MV-4-11 (cell line): ENCODE measurements at places on chromosomes 12 and 14.

GRCh38 chr12:51869496-51869865, 18.4 kb upstream of the ANKRD33 start:
- no peak for DNase-seq

GRCh38 chr14:63443361-63443760, 99.8 kb downstream of the PPP2R5E start:
- DNase-seq = no peak

- DNase-seq = no peak
These were observed 11.1 kb upstream of the METTL17 start for GRCh38 chr14:20978687-20979086.

DNA sequence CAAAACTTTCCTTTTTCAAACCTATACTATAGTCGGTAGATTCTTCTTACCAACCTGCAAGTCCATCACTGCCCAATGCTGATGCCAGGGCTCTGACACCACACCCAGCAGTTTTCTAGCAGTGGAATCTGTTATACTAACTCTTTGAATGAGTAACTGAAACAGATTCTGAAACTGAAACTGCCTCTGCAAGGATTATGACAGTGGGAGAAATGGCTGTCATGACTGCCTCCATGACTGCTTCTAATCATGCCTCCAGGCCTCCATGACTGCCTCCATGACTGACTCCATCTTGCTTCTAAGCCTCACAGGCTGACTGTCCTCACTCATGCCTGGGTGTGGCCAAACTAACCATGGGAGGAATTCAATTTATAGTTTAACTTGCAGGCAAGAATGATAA, 29.4 kb upstream of the OXA1L start:
- peak; percentile 48 for DNase-seq

DNA sequence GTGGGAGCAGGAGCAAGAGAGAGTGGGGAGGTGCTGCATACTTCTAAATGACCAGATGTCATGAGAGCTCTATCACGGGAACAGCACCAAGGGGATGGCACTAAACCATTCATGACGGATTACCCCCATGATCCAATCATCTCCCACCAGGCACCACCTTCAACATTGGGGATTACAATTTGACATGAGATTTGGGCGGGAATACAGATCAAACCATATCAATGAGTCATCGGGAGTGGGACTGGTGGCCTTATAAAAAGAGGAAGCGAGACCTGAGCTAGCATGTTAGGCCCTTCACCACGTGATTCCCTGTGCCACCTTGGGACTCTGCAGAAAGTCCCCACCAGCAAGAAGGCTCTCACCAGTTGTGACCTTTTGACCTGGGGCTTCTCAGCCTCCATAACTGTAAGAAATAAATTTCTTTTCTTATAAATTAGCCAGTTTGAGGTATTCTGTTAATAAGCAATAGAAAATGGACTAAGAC, 28.7 kb downstream of the COX8C start:
- DNase-seq = peak; percentile 97

GRCh38 chr12:43273467-43273866, 278.5 kb downstream of the ADAMTS20 start:
- no peak for DNase-seq

DNA sequence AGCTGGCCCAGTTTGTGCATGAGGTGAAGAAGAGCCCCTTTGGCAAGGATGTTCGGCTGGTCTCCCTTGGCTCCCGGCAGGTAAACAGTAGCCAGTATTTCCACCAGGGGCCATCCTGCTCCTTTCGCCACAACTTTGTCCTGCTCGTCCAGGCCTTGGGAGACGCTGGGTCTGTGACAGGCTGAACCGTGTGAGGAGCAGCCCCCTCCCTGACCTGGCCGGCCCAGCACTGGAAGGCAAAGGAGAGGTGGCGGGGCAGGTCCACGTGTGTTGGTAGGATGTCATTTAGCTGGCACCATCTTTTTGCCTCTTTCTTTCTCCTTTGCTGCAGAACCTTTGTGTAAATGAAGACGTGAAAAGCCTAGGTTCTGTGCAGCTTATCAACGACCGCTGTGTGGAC, 15.4 kb downstream of the DDX11 start:
- no peak for DNase-seq
